ENCODE measurements at places on chromosomes 5 and 9.

- DNase-seq: no peak
These were observed 227.2 kb downstream of the RAB3C start for GRCh38 chr5:58810086-58810485.

GRCh38 chr5:115962239-115962564 lies at the start of gene LVRN:
Gene LVRN, plus strand, starts transcription at chr5:115962475. Its CDS starts 143 bp downstream, at chr5:115962618.
- no peak for DNase-seq

DNA sequence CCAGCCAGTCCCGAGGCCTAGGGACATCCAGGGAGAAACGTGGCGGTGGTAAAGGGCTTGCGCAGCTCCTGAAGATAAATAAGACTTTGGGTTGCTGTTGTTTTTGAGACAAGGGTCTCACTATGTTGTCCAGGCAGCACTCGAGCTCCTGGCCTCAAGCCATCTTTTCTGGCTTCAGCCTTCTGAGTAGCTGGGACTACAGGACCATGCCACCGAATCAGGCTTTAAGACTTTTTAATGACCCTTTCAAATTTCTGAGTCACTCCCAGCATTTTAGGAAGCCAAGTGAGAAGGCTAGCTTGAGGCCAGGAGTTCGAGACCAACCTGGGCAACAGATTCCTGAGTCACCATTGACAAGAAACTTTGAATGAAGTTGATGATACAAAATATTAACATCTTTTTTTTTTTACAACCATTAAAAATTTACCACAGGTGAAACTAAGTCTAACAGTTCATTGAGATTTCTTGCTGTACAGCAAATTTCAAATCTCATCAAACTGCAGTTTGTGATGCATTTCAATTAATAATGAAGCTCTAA lies 817 bp upstream of the GNE start:
- no peak for DNase-seq

GRCh38 chr9:126347911-126348760 lies 21.5 kb downstream of the MVB12B start:
- no peak for DNase-seq

GRCh38 chr5:52987711-52988331 lies 1.3 kb upstream of the ITGA2 start:
- DNase-seq: no peak

Data from hepatic stellate cell (primary cell).